Left renal pelvis (tissue), 4 donors: ENCODE measurements at places on chromosomes 16 and 17.
A peak's percentile ranks its signal among the peaks of the same experiment; 100 is the strongest.

DNA sequence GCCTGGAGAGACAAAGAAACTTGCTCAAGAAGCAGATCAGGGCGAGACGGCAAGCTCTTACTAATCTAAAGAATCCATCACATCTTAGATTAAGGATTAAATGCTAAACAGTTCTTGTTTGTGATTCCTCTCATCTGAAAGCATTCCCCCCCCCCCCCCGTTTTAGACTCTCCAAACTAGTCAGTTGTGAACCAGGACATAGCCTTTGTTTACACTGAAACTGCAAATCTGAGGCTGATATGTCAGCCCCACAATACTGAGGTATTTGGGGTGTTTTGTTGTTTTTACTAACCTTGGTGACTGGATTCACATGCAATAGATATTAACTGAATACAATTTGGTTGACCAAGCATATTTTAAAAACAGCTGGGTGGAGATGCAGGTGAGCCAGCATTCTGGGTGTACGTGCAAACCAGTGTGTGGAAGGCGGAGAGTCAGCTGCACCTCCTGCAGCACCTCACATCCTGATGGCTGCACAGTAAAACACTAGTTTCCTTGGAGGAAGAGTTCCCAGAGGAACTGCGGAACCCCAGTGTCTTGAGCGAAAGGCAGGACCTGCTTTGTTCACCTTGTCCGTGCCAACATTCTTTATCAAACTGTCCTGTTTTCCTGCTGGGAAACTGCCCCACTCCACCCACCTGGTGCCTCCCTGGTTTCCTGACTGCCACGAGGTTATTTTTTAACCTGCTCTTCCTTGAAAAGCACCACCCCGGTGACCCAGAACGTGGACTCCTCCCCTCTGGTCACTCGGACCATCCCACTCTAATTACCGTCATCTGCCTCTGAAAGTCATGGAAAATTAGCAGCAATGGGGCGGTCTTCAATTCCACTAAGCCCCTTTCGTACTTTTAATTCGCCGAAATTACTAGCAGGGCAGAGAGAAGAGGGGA, 1.2 kb upstream of the YPEL2 start:
- peak; percentile 48 for DNase-seq

GRCh38 chr17:19260958-19261357, 23.8 kb downstream of the EPN2 start:
- DNase-seq: no peak

- no peak for DNase-seq
These were observed 381.5 kb upstream of the PSMD7 start for GRCh38 chr16:73915140-73915539.

- DNase-seq: no peak
These were observed 31.1 kb downstream of the ARHGAP17 start for GRCh38 chr16:24984101-24984500.

- no peak for DNase-seq
These were observed 3.7 kb upstream of the ABCA9 start for GRCh38 chr17:69064476-69064875.

GRCh38 chr16:85145188-85145587, 32.9 kb upstream of the CIBAR2 start:
- no peak for DNase-seq

- no peak for DNase-seq
These were observed 6.4 kb downstream of the CMTM2 start for GRCh38 chr16:66585481-66586239.

GRCh38 chr17:81397314-81398175, 2.3 kb downstream of the BAHCC1 start:
- no peak for DNase-seq

DNA sequence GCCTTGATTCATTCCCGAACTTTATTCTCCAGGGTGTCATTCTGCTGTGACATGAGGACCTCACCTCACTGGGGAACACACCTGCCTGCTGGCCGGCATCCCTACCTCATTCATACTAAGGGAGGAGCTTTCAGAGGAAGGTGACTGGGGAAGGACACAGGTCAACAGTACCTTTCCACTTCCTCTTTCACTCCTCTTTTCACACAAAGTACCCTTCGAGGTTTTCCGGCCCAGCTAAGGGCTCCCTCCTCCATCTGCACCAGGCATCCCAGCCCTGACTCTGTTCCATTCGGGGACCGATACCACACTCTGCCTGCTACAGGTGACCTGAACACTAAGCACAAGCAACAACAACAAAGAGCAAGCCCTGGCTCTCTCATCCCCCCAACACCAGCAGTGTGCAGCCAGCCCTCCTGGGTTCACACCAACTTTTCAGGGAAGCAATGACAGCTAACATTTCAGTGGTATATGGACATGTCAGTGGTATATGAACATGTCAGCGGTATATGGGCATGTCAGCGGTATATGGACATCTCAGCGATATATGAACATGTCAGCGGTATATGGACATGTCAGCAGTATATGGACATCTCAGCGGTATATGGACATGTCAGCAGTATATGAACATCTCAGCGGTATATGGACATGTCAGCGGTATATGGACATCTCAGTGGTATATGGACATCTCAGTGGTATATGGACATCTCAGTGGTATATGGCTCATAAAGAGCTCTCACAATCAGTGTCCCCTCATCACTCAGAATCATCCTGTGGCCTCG, 16.0 kb downstream of the TRIM25 start:
- DNase-seq: no peak

GRCh38 chr16:77657016-77657415, 65.3 kb upstream of the NUDT7 start:
- DNase-seq: no peak
